ENCODE measurements at places on chromosomes 3 and 15.

- DNase-seq = no peak
Observed at GRCh38 chr3:186845756-186846155, 3.2 kb downstream of the ADIPOQ start.

- DNase-seq = no peak
Observed at GRCh38 chr3:149955449-149955848, 15.2 kb downstream of the PFN2 start.

DNA sequence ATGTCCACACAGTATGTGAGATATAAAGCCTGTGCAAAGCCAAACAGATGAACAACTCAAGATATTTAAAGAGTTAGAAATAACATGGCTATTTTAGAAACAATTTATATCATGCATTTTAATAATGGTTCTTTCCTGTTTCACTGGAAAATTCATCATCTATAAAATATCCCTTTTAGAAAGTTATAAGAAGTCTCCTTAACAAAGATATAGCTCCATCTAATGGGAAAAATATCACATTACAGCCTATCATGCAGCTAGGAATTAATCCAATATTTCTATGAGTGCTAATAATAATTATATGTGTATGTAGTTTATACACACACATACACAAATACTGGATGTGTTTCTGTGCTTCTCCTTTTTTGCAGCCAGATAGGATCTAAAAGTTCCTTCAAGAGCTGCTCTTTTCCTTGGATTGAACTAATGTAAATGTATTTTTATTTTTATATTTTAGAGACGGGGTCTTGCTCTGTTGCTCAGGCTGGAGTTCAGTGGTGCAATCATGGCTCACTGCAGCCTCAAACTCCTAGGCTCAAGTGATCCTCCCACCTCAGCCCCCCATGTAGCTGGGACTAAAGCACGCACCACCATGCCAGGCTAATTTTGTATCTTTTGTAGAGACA lies 21.6 kb downstream of the RPL22L1 start:
- DNase-seq = peak; percentile 27

DNA sequence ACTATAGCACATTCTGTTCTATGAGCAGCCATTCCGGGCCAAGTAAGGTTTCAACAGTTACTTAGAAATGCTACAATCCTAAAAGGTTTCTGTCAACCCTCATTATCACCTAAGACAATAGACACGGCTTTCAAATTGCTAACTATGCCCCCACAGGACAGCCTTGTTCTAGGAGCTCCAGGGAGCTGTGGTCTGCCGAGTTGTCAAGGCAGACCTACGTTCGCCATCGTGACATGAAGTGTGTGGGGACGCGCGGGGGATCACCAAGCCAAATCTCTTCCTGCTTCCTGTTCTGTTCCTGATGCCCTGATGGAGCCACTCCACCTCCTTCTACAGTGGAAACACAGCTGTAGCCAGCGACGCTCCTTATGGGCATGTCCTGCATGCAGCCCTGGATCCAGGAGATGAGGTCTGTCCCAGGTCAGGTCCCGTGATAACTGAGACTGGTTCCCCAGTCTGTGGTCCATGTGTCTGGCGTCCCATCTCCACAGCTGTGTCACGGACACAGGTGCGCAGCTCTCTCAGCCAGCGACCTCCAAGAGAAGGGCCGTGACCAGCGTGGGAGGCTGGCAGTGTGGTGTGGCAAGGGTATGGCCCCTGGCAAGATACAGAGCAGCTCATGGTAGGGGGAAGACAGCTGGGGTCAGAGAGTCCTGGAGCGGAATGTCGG lies 82.8 kb downstream of the PCSK6 start:
- no peak for DNase-seq

Data from ACHN (cell line).